ENCODE measurements at places on chromosomes 2 and 18.

GRCh38 chr2:224850081-224850480, 133.9 kb upstream of the CCDC195 start:
- no peak for DNase-seq

DNA sequence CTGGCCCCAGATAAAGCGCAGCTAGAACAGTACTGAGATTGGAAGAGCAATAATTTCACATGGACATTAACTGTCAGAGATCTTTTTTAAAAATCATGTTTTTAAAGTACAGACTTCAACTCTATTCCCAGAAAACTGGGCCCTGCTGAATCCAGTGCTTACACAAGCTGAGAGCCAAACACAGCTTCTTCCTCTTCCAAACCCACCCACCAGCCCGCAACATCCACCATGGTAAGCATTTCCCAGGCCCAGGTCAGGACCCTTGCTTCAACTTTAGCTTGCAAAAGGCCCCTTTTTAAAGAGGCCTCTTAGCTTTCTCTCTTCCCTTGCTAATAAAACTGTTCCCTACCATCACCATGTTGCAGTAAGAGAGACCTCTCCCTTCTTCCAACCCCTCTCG, 2.1 kb downstream of the AAK1 start:
- no peak for DNase-seq

DNA sequence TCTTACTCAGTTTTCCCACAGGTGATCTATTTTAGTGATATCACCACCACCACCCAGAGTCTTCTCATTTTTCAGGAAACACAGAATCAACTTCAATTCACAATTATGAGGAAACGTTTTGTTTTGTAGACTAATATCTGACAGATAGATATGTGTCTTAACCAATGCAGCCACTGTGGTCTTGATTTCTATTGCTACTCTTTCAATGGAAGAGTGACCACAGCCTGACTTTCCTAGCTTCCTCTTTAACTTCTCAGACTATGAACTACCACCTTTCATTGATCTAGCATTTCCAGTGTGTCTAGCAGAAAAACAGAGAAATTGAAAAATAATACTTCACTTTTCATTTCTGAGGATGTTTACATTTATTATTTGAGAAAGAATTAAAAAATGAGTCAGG, 20.5 kb downstream of the ADAM17 start:
- DNase-seq = no peak

- DNase-seq = no peak
Observed at GRCh38 chr2:47509250-47509649, 106.3 kb downstream of the MSH2 start.

DNA sequence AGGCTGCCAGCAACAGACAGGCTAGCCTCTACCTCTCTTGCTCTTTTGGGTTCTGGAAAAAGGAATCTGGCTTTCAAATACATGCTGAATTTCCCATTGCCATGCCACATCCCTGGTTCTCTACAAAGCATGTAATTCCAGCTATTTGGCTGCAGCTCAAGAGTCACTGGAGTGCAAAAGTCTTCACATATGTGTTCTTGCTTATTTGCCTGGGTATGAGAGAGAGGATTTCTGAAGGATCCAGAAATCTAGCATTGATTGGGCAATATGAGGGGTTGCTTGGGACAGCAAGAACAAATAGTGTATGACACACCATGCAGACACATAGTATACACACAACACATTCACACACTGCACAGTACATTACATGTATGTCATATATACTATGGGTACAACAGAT, 30.7 kb upstream of the LGALSL start:
- DNase-seq = no peak

- no peak for DNase-seq
Observed at GRCh38 chr2:122651236-122651635, 895.8 kb downstream of the TSN start.

- no peak for DNase-seq
Observed at GRCh38 chr2:10523406-10524189, 75.5 kb upstream of the ODC1 start.

DNA sequence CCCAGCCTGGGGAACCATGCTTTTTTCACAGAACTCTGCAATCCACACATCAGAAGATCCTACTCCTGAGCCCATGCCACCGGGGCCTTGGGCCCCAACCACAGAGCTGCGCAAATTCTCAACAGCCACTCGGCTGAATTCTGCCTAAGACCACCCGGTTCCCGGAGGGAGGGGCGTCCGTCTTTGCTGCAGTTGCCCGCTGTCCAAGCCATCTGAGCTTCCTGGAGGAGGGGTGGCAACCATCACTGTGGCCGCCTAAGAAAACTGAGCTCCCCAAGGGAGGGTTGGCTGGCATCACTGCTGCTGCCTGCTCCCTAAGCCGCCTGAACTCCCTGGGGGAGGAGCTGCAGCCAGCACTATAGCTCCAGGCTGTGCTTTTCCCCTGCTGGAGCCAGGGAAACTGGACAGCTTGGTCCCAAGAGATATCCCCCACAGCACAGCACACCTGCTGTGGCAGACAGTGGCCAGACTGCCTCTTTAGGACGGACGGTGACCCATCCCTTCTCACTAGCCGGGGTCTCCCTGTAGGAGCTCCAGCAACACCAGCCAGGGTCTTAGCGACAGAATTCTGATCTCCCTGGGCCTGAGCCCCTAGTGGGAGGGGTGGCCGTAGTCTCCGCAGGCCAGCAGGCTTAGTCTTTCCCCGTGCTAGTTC, 1411.6 kb upstream of the CDH2 start:
- DNase-seq = no peak

GRCh38 chr2:42572297-42573081, 4.1 kb downstream of the MTA3 start:
- no peak for DNase-seq

DNA sequence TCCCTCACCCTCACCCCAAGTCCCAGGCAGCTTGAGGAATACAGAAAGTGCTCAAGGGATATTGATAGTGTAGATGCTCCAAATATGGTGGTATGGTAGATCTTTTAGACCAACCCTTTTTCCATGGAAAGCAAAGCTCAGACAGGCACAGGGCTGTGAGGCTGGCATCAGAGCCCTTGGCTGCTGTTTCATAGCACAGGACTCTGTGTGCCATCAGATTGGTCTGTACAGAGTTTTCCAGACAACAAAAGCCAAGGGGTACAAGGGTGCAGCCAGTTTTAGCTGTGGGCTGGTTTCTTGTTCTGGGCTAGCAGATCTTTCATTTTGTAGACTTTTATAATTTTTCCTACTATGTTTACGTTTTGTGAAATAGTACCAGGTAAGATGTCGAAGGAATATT, 296.9 kb upstream of the TNP1 start:
- no peak for DNase-seq

GRCh38 chr2:238861013-238861730, 13.3 kb downstream of the TWIST2 start:
- DNase-seq = no peak

DNA sequence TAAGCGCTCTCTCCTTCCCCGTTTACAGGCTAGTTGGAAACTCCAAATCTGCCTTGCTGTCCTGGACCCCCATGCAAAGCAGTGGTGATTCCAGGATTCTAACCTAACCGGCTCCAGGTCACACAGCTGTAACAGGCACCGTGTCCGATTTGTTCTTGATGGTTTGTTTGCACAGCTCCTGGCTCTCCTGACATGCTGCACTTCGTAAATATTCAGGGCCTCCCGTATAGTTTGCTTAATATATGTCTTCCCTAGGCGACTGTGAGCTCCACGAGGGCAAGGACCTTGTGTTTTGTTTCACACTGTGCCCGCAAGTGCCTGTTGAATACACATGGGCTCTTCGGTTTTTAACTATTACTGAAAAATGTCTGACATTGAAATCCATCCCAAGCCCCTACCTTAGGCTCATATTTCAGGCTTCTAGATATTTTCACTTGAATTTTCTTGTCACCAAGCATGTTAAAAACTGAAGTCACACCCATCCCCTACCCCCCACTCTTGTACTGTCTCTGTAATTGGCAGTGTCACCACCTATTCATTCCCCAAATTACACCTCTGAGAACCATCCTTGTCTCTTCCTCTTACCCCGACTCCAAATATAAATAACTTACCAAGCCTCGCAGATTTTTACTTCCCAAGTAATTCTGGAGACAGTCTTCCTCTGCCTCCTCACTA, 1.0 kb upstream of the PUM2 start:
- DNase-seq = no peak

DNA sequence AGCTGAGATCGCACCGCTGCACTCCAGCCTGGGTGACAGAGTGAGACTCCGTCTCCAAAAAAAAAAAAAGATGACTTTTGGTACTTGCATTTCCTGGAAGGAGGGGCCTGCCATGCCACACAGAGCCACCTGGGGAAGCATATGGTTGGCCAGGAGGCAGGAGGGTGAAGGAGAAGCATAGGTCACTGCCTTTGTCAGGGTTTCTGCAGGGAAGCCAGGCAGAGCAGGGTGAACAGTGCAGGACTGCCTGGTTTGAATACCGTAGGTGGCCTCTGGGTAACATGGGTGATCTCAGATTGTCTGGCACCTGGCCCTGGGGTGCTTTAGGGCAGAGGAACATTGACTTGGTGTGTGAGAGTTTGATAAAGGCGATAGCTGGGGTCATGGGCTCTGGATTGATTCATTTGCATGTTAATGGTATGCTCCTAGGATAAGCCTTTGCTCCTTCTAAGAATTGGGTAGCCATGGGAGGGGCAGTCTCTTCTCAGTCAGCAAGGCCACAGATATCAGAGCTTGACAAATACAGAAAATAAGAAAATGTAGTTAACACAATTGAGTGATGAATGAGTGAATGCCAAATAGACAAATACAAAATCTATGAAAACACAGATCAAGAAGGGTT, 124.0 kb upstream of the SEC11C start:
- no peak for DNase-seq

Measured in activated CD8-positive, alpha-beta memory T cell treated with anti-CD3 and anti-CD28 coated beads, Interleukin-2, amount 10 ng/mL, durations not matched to agents 7 days and 5 days (primary cell).